ENCODE measurements at places on chromosomes 4 and X.

DNA sequence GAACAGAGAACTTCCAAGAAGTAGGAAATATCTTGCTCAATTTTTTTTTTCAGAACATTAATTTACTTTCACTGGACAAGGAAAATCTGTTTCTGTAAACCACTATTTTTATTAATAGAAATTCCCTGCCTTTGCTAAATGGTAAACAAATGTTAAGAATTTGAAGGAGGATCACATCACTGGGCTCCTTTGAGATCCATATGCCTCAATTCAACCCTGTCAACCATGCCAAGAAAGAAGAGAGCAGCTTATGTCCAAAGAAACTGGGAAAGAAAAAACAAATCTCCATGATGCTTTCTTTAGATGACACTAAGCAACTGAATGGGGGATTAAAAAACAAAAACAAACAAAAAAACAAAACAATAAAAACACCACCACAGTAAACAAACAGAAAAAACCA is 47.7 kb downstream of the LNX1 start:
- no peak for DNase-seq

DNA sequence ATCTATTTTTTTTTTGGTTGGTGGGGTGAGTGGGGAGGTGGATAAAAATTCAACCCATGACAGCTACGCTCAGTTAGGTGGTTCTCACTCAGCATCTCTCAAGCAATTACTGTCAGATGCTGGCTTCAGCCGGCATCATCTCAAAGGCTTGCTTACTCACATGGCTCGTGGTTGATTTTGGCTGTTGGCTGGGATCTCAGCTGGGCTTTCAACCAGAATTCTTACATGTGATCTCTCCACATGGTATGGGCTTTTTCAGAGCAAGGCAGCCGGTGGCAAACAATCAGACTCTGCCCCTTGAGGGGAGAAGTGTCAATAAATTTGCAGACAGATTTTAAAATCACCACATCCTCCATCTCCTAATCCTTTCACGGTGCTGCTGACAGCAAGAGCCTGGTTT is 47.2 kb downstream of the SLC34A2 start:
- DNase-seq = no peak

DNA sequence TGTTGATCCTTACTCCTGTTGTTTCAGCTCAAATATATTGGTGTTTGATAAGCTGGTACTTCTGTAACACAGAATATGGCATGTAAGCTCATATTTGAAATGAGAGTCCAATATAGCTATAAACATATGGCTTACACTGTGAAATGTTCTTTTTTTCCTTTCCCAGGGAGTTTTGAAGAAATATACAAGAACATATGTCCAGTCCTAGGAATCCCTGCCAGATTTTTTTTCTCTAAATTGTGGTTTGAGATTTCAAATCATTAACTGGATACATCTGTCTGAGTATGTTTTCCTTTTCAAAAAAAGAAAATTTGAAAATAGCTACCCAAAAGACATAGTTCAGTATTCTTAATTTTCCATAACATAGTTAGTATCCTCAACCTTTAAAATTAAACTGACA is 60.2 kb downstream of the HMGB2 start:
- DNase-seq = no peak

DNA sequence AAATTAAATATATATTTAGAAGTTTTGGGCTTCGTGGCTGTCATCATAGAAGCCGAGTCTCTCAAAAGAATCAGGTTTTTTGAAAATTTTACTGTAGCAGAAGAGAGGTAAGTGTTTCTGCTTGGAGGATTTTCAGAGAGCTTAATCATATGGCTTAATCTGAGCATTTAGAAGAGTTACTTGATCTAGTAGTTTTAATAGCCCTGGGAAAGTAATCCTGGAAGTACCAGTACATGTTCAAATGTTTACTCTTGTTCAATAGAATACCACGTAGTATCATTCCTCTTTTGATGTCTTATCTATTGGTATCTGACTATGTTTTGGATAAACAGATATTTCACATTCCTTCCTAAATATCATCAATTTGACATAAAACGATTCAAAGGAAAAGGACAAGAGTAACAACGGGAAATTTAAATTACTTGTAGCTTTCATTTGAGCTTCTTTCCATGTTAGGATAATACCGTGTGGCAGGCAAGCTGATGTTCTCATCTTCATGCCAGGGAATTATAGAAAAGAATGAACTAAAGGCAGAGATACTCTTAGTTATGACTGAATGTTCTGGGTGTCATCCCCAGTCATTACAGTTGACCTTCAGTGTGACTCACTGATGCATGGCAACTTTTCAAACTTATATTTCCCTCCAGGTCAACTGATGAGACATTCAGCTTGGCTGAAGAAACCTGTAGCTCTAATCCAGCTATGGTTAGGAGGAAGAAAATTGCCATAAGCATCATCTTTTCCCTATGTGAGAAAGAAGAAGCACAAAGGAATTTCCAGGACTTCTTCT is 89.8 kb downstream of the FNIP2 start:
- DNase-seq = no peak

DNA sequence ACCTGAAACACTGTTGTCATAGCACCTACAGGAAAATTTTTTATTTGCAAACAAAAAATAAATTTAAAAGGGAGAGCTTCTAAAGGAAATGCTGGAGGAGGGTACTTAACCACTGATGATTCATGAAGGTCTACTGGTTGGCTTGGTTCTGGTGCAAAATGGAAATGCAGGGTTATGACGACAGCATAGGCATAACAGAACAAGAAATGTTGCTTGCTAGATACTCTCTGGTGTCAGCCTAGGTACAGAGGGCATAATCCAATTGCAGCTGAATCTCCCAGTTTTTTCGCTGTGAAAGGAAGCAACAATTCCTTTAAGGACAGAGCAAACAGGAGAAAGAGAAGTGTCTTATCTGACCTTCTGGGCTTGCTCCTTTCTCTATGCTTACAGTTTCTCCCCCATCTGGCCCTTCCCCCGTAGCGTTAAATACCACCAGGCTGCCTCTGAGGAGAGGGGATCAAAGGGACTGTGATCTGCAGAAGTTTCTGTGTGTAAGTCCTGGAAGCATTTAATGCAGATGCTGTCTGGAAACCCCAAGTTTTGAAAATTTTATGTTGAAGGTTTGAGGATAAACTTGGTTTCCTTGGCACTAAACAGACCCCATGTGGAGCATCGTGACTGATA is 23.7 kb upstream of the CASK start:
- DNase-seq = no peak

GRCh38 chrX:135086197-135086854 is 34.0 kb downstream of the ETDB start:
- DNase-seq = peak; percentile 18

- no peak for DNase-seq
Measured at GRCh38 chr4:128751354-128751753, 58.1 kb upstream of the JADE1 start.

DNA sequence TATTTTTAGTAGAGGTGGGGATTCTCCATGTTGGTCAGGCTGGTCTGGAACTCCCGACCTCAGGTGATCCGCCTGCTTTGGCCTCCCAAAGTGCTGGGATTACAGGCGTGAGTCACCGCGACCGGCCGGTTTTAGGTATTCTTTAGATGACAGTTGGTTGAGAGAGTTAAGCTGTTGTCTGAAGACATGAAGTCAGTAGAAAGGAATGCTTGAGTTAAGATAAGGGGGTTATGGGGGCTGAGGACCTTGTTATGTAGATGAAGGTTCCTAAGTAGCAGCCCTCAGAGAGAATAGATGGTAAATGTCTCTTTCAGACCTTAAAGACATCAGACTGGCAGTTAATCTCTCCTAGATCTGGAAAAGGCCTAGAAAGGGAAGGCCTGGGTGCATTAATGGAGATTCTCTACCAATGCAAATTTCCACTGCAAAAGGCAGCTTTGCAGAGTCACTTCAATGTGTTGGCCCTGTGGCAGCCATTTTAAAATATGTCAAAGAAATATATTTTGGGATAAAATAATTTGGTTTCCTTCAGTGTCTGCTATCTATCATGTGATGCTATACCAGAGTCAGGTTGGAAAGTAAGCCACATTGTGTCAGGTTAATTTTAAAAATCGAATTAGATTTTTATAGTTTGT is 6.4 kb upstream of the ZNF674 start:
- no peak for DNase-seq

GRCh38 chrX:71171110-71171801 is 26.6 kb downstream of the NLGN3 start:
- DNase-seq = no peak

DNA sequence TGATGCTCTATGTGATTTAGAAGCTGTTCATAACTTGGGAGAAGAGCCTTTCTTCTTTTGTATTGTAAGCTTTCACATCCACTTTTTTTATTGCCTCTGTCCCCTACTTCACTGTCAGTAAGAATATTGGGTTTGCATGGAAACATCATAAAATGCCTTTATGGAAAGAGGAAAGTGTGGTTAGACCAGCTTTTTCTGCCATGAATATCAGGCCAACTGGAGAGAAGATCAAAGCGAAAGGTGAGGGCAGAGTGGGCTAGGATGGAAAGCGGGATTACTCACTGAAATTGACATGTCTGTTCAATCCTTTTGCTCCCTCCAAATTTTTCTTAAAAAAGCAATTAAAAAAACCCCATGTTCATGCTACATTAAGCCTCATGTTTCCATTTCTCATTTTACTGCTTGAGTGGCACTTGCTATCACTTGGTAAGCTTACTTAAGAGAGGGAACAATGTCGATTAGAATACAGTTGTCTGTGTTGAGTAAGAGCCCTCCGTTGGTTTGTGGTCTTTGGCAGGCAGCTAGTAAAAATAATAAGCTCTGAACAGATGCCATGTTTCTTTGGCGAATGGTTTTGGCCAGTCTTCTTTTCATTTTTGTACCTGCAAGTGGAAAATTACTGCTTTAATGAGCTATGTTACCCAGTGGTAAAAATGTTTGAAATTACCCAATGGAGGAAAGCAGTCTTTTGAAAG is 35.9 kb downstream of the SUPT20HL1 start:
- DNase-seq = no peak

DNA sequence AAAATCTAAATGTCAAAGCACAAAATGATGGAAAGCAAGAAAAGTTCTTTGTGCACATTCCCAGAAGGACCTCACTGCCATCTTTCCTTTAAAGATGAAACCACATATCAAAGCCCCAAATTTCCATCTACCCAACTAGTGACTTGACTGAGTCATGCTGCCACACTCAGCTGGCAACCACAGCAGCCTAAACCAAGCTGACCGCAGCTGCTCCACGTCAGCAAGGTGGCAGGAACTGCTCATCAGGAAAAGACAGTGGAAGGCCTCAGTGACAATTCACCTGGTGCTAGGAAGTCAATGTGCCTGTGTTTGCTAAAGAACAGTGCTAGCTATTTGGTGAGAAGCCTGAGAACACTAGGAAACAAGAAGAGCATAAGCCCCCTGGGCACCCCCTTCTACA is 26.1 kb downstream of the ACOX3 start:
- no peak for DNase-seq

Data from stimulated activated CD4-positive, alpha-beta T cell treated with anti-CD3 and anti-CD28 coated beads, TNF-alpha, amount 100 ng/mL, for 1 hour (primary cell).